ENCODE measurements at places on chromosomes 3 and 15. TPM values are rescaled to one million over a fixed set of nuclear protein-coding genes. Genes with fewer than 3 reads are reported as not detected.

GPR149 gene
- total RNA-seq, result not detected

REC114 gene
- total RNA-seq, result 1.4 TPM

DNA sequence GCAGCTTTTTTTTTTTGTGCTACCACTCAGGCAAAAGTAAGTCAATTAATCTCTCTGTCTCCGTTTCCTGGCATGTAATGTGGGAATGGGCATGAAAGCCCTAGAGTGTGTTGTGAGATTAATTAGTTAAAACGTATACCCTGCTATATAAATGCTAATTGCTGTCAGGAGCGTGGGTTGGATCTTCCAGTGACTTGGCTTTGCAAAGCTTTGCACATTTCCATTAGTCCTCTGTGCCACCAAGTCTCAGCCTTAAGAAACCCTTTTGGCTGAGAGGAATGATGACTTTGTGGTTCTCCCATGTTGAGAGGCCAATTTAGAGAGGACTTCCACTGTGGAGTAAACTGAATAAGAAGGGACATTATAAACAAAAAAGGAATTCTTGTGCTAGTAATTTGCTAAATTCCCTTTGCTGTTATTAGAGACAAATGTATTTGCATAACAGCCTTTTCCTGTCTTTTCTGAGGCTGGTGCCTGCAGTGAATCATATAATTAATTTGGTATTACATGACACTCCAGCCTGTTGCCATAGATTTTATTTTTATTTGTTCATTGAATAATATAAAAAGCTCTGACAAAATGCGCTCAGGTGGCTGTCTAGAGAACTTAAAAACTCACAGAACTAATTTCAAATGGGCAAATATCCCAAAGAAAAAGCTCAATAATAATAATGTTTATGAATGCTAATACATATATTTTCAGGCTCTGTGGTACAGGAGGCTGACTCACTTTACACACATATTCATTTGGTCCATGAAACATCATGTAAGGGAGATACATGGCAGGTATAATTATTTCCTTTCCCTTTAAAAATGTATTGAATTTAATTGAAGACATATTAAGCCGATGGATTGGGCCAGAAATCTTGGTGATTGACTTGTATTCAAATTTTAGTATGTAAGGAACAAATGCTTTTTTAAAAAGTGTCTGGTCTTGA is 82.7 kb downstream of the IL1RAP start:
- no peaks in the 10 kb centered on the region for H3K27me3 ChIP-seq
- no peak overlapping the region for H3K4me3 ChIP-seq
- H3K4me1 ChIP-seq, result peaks cover 28% of the 10 kb centered on the region
- H3K27ac ChIP-seq, result no peak overlapping the region
- H3K36me3 ChIP-seq, result no peaks in the 10 kb centered on the region
- no peak for DNase-seq

GRCh38 chr3:108090049-108090700 is 656 bp downstream of the CD47 start:
- H3K27me3 ChIP-seq, result no peaks in the 10 kb centered on the region
- H3K36me3 ChIP-seq, result no peaks in the 10 kb centered on the region
- peaks cover 51% of the 10 kb centered on the region for H3K4me1 ChIP-seq
- peak overlapping the region; percentile 93 for H3K27ac ChIP-seq

DNA sequence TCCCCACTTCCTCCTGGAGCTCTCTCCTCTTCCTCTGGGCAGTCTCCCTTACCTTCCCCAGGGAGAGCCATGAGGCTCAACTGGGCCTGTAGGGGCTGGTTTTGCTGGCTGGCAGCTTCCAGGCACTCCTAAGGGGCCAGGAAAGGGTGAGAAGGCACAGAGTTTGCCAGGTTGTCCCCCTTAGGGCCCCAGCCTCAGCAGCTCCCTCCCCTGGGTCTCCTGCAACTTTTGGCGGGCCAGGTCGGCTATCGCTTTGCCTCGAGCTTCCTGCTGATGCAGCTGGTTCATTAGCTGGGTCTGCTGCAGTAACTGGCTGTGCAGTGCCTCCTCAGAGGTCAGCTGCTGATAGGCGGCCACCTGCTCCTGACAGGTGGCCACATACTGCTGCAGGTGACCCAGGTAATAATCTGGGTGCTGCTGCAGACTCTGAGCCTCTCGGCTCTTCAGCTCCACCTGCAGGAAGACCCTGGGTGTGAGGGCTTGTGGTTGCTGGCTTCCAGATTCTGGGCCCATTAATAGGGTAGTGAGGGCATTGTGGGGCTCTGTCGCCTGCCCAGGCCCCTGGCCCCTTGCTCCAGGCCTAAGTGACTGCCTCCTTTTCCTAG is 29.7 kb upstream of the OR4F6 start:
- H3K27me3 ChIP-seq, result no peaks in the 10 kb centered on the region
- no peaks in the 10 kb centered on the region for H3K4me1 ChIP-seq
- no peak for DNase-seq
- H3K4me3 ChIP-seq, result no peak overlapping the region

- no peak overlapping the region for H3K4me3 ChIP-seq
- H3K4me1 ChIP-seq, result peaks cover 24% of the 10 kb centered on the region
- H3K27me3 ChIP-seq, result peaks cover 3% of the 10 kb centered on the region
- H3K36me3 ChIP-seq, result no peaks in the 10 kb centered on the region
Observed at GRCh38 chr3:190326930-190327329, 4.7 kb upstream of the CLDN1 start.

IL17RC gene
- total RNA-seq, result 35.0 TPM

GRCh38 chr15:60407415-60407805 is 9.6 kb upstream of the ANXA2 start:
- H3K36me3 ChIP-seq, result no peaks in the 10 kb centered on the region
- no peaks in the 10 kb centered on the region for H3K27me3 ChIP-seq
- H3K4me3 ChIP-seq, result no peak overlapping the region
- no peak for DNase-seq

DNA sequence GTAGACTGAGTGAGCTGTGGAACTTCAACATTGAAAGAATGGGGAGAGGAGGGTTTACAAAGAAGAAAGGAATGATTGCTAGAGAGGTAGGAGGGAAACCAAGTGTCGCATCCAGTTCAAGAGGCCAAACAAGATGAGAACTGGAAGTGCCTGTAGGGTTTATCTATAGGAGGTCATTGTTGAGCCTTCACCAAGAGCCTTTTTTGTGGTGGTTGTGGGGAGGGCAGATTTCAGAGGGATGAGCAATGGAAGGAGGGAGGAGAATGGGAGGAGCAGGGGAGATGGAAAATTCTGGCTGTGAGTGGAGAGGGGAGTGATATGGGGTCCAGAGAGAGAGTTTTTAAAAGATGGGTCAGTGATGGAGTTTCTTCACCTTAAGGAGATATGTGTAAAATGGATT is 8.5 kb downstream of the PDIA5 start:
- no peak for DNase-seq
- no peaks in the 10 kb centered on the region for H3K36me3 ChIP-seq
- H3K4me1 ChIP-seq, result peaks cover 55% of the 10 kb centered on the region
- H3K27ac ChIP-seq, result peak overlapping the region; percentile 21

GRCh38 chr3:195860456-195860855 is 47.9 kb downstream of the TNK2 start:
- no peak overlapping the region for H3K4me3 ChIP-seq
- peaks cover 20% of the 10 kb centered on the region for H3K4me1 ChIP-seq
- no peak overlapping the region for H3K27ac ChIP-seq

PLAAT1 gene
- total RNA-seq, result 8.1 TPM

DNA sequence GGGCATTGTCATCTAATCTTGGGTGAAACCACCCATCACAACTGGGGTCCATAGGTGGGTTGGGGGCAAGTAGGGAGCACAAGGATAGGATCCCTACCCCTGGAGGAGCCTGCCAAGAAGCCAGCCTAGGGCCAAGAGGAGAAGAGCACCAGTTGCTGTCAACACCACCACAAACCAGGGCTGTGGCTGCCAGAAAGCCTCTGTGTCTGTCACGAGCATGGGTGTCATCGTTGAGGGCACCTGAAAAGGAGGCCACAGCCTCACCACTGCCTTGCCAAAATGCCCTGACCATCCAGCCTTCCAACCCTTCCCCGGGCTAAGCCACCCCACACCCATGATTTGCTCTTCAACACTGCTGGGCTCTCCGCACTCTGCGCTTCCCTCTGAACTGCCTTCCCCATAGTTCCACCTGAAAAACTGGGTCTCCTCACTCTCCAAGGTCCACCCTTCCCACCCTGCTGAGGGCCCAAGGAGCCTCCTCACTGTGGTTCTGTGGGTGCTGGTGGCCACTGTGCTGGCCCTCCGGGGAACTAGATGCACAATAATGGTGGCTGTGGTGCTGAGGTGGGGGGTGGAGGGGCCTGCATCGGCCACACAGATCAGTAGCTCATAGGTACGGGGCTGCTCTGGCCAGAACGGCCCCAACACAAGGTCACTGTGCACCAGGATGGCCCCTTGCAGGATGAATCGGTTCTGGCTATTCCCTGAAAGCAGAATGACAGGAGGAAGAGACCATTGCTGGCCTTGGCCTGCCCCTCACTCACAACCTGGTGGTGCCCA is 6.2 kb upstream of the IP6K1 start:
- H3K36me3 ChIP-seq, result no peaks in the 10 kb centered on the region
- no peak overlapping the region for H3K27ac ChIP-seq
- DNase-seq, result no peak
- H3K4me1 ChIP-seq, result peaks cover under 1% of the 10 kb centered on the region
- H3K4me3 ChIP-seq, result no peak overlapping the region

DNA sequence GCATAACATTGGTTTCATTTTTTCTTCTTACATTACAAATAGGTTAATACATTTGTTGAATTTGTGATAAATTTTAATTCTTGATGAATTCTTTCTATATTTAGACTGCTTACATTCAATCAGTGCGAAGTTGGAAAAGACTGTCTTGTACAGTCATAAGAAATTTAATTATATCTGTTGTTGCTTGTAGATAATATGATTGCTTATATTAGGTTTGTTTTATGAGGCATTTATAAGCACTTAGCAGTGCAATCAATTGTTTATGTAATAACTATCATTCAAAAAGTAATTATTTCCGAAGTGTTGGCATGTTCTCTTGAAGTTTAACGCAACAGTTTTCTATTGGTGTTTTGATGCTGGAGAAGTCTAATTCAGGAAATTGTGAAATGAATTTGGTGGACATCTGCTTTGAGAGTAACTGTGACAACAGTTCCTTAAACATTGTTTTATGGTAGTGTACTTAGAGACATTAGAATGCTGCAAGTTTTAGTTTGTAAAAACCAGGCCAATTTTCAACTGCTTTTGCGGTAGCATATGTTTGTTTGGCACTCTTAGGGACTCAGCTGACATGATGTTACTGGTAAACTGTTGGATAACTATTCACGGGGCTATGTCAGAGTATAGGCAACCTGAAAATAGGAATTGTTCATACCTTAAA is 99.7 kb downstream of the NAALADL2 start:
- H3K27ac ChIP-seq, result no peak overlapping the region
- no peaks in the 10 kb centered on the region for H3K27me3 ChIP-seq
- H3K4me3 ChIP-seq, result no peak overlapping the region
- no peak for DNase-seq
- peaks cover 3% of the 10 kb centered on the region for H3K4me1 ChIP-seq
- no peaks in the 10 kb centered on the region for H3K36me3 ChIP-seq

HACD2 gene
- 8.1 TPM for total RNA-seq

DNA sequence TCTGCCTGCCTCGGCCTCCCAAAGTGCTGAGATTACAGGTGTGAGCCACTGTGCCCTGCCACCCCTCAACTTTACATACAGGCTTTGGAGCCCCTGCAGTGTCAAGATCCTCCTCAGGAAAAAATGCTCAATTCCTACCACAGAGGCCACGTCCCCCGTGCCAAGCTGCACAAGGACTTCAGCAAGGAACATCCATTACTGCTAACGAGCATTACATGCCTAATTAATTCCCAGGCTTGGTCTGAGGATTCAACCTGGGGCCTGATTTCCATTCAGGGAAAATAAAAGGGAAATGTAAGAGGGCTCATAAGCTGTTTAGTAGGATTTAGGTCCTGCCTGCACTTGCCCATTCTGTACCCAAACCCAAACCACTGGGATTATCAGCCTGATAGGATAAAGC is 161.4 kb downstream of the RAB11A start:
- H3K36me3 ChIP-seq, result no peaks in the 10 kb centered on the region
- no peaks in the 10 kb centered on the region for H3K4me1 ChIP-seq
- no peak overlapping the region for H3K27ac ChIP-seq

DNA sequence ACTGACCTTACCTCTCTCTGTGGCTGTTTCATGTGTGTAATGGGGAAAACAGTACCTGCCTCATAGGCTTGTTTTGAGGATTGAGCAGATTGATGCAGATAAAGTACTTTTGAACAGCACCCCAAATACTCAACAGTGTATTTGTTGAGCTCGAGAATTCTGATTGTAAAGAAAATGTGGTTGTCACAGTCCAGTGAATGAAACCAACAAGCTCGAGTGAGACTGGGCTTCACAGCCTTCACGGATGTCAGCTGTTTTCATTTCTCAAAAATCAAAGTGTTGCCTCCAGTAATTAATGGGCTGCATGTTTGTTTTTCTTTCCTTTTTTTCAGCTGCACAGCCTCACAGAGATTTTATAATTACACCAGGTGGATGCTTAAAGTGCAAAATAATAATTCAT is 43.7 kb downstream of the PARP15 start:
- H3K4me1 ChIP-seq, result no peaks in the 10 kb centered on the region
- no peak overlapping the region for H3K4me3 ChIP-seq
- H3K27ac ChIP-seq, result no peak overlapping the region
- no peaks in the 10 kb centered on the region for H3K36me3 ChIP-seq
- peaks cover 12% of the 10 kb centered on the region for H3K27me3 ChIP-seq

GRCh38 chr15:34796847-34797435 is 1.6 kb upstream of the ACTC1 start:
- peak overlapping the region; percentile 71 for H3K4me3 ChIP-seq
- DNase-seq, result no peak
- H3K36me3 ChIP-seq, result peaks cover 31% of the 10 kb centered on the region
- peaks cover 56% of the 10 kb centered on the region for H3K4me1 ChIP-seq
- peak overlapping the region; percentile 93 for H3K27ac ChIP-seq

- no peak overlapping the region for H3K4me3 ChIP-seq
- peaks cover 17% of the 10 kb centered on the region for H3K36me3 ChIP-seq
- no peak overlapping the region for H3K27ac ChIP-seq
- H3K4me1 ChIP-seq, result no peaks in the 10 kb centered on the region
Observed at GRCh38 chr3:143552851-143553250, 295.4 kb downstream of the SLC9A9 start.

ANKRD63 gene
- not detected for total RNA-seq

DNA sequence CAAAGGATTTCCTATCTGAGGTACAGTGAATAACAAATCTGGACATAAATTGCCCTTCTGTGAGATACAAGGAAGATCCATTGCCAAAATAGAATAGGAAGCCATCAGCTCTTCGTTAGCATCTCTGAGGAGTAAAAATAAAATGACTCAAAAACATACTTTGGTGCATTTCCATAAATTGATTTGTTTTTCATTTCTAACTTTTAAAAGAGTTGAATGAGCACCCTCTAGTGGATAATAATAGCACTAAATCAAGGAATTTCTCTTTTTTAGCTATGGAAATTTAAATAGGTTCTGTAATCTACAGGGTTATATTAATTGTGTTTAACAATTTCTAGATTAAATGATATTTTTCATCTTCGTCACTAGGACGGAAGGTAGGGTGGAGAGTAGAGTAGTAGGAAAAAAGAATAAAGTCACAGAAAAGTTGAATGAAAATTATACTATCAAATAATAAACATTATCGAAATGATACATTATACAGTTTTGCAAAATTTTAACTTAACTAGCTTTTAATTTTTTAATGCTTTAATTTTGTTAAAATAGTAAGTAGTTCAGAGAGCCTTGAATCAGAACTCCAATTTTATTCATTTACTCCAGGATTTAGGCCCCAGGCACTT is 6.4 kb downstream of the NSUN3 start:
- H3K4me3 ChIP-seq, result no peak overlapping the region
- no peak for DNase-seq
- no peak overlapping the region for H3K27ac ChIP-seq
- peaks cover 16% of the 10 kb centered on the region for H3K36me3 ChIP-seq

Data from left ventricle myocardium inferior (tissue), 1 donor.